ENCODE measurements at places on chromosomes 11 and 22.

DNA sequence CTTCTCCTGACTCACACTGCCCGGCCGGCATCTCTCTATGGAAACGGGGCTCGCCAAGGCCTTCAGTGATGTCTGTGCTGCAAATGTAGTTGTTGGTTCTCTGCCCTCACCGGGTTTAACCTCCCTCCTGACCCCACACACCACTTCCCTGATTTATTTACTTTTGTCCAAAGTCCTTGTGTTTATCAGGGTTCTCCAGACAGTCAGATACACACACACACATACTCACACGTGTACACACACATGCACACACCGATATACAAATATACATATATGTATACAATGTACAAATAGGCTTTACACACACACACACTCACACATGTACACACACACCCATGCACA lies 647.0 kb downstream of the BRD1 start:
- no peak for DNase-seq

DNA sequence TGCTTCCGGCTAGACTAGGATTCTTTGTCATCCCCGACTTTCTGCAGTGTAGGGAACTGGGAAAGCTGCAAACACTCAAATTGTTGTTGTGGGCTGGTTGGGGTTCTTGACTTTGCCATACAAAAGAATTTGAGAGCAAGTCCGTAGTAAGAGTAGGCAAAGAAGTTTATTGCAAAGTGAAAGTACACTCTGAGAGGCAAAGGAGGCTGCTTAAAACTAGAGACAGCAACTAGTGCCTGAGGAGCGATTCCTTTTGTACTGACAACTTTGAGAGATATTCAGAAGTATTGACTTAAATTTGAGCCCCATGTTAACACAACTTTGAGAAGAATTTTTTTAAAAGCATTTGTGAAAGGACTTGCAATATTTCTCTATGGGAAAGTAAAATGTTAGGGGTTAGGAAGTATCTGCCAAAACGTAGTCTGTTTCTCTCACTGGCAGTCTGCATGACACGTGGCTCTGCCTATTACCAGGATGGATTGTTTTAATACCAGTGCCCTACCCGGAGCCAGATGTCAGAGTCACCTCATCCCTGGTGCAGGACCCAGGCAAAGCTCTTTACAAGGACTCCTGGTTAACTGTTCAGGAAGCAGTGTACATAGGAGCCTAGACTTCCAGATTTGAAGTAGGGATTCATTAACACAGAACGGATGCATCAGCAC lies 85.0 kb upstream of the CLPB start:
- no peak for DNase-seq

DNA sequence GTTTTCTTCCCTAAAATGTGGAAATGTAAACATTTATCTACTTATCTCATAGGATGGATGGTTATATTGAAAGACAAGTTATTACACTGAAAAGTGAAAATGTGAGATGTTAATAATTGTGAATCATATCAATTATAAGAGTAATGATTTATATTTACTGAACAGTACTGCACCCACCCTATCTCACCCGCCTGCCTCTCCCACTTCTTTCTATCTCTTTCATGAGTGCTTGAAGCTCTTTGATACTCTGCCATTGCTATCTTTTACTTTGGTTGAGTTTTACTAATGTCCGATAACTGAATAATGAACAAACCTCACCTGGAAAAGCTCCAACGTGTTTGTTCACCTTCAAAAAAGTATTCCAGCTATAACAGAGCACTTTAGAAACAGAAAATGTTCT lies 263.0 kb upstream of the UBASH3B start:
- DNase-seq, result no peak

DNA sequence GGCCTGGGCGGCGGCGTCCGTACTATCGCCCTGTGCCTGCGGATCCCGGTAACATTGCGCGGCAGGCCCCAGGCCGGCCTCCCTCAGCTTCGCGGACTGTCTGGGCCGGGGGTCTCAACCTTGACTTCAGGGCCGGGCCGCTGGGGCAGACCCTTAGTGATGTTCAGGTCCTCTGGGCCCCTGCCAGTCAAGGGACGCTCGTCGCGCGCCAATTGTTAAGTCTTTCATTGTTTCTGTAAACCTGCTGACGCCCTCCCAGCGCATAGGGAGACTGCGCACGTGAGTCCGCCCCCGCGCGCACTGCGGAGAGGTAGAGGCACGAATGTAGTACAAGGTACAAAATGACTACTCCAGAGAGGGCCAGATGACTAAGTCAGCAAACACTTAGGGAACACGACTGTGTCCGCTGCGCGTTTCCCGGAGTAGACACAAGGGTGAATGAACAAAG lies 451 bp upstream of the HDHD5 start:
- DNase-seq, result no peak

GRCh38 chr22:17205432-17205831 lies 13.8 kb downstream of the ADA2 start:
- DNase-seq, result no peak

DNA sequence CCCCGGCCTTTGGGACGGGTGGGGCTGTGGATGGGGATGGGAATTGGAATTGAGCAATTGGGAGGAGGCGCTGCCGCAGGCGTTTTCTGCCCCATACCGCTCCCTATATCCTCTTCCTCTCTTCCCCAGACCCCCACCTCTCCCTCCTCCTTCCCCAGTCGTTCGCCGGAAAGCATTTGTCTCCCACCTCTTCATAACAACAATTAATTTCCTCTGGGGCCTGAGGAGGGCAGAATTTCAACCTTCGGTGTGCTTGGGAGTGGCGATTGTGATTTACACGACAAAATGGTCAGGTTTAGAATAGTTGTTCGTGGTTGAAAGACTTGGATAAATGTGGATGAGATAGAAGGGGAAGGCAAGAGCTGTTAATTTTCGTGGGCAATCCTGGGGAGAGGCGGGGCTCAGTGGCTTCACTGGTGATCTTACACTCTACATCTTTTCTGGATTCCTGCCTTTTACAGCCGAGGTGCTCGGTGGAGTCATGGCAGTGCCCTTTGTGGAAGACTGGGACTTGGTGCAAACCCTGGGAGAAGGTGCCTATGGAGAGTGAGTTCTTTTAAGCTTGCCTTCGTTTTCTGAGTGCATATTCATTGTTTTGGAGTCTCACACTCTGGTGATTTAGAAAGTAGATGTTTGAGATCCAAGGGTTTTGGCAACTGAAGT lies 1.5 kb downstream of the CHEK1 start:
- peak; percentile 75 for DNase-seq

DNA sequence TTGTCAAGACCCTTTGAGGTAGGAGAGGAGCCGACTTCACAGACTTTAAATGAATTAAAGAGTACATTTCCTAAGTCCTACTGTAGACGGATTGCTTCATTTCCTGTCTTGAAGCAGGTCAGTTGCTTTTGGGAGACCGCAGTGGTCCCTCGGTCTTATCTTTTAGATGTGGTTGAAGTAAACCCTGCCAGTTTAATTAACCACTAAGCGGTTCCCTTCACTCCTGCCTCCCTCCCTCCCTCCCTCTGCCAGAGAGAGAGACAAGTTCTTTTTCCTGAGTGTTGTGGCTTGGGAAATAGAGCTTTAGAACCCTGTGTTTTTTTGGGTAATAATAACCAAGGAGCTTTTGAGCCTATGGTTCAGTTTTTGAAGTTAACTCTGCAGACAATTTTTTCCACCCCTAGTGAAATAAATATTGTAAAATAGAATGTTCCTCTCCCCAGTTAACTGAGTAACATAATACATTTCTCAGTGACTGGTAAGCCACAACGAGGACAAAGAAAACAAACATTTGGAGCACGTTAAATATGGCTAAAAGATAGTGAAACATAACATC lies 147.5 kb downstream of the LDLRAD3 start:
- DNase-seq, result peak; percentile 35

- no peak for DNase-seq
Observed at GRCh38 chr11:73218830-73219215, 742 bp downstream of the P2RY2 start.

GRCh38 chr11:28708075-28708474 lies 599.9 kb downstream of the METTL15 start:
- no peak for DNase-seq

- no peak for DNase-seq
Observed at GRCh38 chr11:27552341-27552740, 45.8 kb upstream of the LIN7C start.

DNA sequence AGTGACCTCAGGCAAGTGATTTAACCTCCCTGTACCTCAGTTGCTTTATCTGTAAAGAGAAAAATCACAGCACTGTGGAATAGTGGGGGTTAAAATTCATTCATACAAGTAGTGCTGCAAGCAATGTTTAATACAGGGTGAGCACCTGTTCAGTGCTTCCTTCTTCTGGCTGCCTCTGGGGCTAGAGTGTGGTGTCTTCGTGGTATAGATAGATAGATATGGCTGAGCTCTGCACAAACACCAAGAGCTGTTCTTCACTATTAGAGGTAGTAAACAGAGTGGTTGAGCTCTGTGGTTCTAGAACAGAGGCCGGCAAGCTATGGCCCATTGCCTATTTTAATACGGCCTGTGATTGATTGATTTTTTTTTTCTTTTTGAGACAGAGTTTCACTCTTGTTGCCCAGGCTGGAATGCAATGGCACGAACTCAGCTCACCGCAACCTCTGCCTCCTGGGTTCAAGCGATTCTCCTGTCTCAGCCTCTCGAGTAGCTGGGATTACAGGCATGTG lies 32.9 kb downstream of the LIMK2 start:
- no peak for DNase-seq

DNA sequence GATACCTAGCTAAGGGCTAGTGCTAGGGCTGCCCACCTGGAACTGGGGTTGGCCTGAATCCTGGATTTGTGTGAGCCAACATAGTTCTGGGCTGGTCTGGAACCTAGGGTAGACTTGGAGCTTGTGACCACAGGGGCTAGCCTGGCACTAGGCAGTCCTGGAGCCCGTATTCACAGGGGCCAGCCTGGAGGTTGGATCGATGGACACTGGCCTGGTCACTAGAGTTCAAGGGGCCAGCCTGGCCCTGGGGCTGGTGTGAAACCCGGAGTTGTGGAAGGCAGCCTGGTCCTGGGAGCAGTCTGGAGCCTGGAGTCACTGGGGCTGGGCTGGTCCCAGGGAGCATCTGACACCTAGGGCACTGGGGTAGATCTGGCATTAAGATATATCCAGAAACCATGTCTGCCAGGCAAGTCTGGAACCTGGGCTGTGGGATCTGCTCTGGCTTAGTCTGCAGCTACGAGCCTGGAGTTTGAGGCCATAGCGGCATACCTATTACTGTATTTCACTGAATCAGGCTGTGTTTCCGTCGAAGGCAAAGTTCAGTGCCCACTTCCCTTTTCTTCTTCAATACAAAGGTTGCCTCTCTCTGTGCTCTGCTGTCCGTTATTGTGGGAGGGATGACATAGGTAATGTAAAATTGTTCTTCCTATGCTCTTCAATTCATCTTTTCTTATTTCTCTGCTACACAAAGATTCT lies 9.1 kb upstream of the GLYATL1B start:
- no peak for DNase-seq

DNA sequence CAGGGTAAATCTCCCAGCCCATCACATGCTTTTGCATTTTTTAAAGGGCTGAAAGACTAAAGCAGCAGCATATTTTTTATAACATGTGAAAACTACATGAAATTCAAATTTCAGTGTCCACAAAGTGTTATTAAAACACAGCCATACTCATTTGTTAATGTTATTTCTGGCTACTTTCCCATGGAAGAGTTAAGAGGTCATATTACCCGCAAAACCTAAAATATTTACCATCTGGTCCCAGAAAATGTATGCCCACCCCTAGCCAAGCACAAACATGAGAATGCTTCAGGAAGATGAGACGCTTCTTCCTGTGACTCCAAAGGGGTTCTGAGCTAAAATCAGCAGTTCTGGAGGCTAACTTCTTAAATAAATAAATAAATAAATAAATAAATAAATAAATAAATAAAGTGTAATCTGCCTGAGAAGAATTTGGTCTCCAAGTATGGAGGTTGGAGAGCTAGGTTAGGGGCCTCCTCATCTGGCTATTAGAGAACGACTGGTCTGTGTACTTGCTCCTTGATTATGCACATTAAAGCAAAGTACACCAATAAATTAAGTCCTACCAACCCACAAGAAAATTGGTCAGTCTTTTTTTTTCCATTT lies 9.7 kb downstream of the IMMP1L start:
- peak; percentile 6 for DNase-seq

- DNase-seq, result no peak
Observed at GRCh38 chr22:22746963-22747933, 102.8 kb downstream of the GGTLC2 start.

DNA sequence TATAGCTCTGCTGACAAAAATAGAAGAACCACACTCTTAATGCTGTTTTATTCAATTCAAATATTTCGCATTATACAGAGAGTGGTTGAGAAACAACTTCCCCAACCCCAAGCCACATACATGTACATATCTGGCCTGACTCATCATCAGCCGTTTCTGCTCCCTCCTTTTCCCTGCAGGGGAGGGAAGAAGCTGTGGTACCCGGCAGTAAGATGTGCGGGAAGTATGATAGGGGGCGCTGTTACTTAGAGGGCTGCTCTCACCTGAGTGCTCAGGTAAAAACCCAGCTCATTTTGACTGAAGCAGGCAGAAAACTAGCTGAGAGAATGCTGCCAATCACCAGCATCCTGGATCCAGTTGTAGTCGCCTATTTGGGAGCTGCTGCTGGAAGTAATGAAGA lies 85.5 kb downstream of the NELL1 start:
- no peak for DNase-seq

DNA sequence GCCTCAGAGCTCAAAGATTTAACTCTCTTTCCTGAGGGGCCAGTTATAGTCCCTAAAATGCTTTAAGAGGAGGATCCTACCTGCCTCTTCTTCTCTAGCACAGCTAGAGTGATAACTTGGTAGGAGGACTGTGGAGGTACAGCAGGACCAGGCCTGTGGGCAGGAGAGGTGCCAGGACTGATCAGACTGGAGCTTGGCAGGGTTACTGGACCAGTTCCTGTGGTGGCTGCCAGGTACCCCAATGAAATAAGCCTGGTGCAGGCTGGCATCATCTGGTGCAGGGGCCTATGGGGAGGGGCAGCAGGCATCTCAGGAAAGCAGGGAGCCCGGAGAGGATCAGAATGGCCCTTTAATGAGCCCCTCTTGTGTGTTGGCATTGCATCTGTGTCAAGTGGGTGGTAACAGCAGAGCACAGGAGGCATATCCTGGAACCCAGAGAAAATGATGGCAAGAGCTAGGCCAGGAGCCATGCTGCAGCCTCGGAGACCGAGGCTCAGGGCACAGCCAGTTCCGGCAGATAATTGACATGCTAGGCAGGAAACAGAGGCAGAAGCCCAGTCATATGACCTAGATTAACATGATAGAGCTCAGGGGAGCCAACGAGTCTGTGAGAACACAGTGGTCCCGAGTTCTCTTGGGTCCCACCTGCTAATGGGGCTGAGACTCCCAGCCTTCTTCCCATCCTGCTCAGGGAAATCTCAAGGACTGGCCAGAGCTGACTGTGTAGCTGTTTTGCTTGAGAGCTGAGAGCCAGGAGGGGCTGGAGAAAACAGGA lies 187.5 kb upstream of the ZBED5 start:
- DNase-seq, result no peak

Data from endothelial cell of umbilical vein (primary cell).